ENCODE measurements at places on chromosomes 5 and 9.

- no peak for DNase-seq
These were observed 2.1 kb upstream of the ANXA1 start for GRCh38 chr9:73149371-73150067.

GRCh38 chr5:75640395-75640794, 29.1 kb downstream of the ANKDD1B start:
- no peak for DNase-seq

DNA sequence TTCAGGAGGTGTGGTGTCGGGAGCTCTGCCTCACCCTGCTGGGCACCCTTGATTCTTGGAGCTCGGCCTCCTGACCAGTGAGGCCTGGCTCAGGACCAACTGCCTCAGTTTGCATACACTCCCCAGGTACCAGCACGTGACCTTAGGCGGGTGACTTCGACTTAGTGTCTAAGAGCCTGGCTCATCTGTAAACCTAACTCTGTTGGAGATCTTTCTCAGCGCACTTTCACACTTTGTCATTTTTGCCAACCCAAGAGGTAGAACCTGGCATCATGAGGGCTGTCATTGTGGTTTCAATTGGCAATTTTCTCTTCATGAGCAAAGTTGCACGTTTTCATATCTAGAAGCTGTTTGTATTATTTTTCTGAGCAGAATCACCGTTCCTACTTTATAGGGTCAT, 13.4 kb upstream of the WNK2 start:
- DNase-seq: no peak

DNA sequence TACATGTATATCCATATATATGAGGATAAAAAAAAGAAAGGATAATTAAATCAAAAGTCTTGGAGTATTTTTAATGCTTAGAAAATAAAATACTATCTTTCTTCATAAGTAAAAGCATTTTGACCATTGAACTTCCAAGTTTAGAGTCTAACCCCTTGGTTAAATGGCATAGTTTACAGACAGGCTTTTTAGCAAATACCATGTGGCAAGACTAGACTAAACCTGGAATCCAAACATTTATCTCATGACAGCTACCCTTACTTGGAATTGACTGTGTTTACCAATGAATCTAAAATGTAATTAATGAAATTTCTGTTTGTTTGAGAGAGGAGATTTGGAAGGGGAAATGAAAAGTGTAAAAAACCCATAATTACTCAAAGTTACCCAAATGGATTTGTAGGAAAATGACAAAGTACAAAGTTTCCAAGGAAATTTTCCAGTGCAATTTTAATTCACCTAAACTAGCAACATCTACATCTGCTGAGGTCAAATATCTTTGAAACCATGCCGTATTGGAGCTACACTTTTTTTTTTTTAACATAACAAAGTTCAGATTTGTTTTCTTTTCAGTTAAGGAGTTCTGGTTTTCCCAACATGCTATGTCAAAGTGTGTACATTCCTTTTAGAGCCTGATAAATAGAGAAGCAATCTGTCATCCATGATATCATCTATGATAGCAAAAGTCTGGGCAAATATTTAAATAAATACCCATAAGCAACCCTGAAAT, 272.1 kb upstream of the DAB2 start:
- DNase-seq: no peak

DNA sequence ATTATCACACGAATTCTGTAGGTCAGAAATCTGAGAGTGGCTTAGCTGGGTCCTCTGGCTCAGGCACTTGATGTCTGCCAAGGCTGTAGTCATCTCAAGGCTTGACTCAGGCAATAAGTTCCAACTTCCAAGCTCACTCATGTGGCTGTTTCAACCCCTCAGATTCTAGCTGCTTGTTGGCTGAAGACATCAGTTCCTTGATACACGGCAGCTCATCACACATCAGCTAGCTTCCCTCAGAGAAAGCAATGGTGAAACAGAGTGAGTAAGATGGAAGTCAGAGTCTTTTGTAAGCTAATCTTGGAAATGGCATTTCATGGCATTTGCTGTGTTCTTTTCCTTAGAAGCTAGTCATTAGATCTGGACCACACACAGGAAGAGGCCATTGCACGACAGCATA, 204.2 kb upstream of the PTGER4 start:
- no peak for DNase-seq

DNA sequence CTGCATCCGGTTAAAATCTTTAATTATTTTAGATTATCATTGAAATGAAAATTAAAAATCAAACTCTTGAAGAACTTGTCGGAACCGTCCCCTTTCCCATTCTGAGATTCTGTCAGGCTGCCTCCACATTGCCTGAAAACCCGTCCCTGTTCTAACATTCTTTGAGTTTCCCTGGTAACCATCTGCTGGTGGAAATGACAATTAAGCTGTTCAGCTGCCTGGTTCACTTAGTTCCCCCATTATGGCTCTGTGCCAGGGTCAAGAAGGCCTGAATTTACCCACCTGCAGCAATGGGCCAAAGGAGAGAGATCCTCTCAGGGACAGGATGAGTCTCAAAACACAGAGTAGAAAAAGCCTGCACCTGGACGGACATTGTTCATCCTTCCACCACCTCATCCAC, 11.8 kb upstream of the TCOF1 start:
- no peak for DNase-seq

GRCh38 chr5:171675511-171675910, 110.1 kb upstream of the SMIM23 start:
- DNase-seq: no peak

GRCh38 chr5:139391570-139392323, 2.0 kb upstream of the MZB1 start:
- no peak for DNase-seq

DNA sequence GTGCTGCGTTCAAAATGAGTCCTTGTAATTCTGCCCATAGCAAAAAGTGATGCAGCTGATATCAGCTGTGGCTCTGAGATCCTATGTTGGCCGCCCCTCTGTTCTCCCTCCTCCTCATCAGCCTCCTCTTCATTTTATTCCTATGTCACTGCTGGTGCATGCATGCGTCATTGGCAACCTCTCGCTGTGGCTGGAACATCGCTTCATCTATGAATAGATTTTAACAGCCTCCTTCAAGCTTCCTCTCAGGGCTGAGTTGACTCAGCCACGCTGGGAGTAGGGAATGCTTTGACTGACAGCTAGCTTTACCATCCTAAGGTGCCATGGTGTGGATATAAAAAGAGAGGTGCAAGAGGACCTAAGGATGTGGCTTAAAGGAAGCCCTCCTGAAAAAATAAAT, 303.5 kb downstream of the PLK2 start:
- no peak for DNase-seq

DNA sequence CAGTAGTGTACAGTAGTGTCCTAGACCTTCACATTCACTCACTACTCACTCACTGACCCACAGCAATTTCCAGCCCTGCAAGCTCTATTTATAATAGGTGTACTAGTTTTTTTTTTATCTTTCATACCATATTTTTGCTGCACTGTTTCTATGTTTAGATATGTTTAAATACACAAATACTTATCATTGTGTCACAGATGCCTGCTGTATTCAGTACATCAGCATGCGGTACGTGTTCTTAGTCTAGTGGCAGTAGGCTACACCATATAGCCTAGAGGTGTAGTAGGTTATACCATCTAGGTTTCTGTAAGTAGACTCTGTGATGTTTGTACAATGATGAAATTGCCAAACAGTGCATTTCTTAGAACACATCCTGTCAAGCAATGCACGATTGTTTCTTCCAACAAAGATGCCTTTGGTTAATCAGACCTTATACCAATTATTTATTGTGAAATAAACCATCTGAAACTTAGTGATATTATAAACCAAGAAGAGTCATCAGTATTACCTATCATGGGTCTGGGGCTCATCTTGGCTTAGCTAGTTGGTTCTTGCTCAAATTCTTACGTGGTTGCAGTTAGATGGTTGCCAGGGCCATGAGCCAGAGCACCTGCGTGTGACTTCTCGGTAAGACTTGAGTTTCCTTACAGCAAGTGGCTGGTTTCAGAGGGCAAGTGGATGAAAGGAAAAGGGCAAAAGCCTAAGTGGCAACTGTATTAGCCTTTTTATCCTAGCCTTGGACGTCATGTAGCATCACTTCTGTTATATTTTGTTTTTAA, 41.1 kb downstream of the ERBIN start:
- no peak for DNase-seq

- no peak for DNase-seq
These were observed 653 bp downstream of the LHX3 start for GRCh38 chr9:136204145-136204805.

DNA sequence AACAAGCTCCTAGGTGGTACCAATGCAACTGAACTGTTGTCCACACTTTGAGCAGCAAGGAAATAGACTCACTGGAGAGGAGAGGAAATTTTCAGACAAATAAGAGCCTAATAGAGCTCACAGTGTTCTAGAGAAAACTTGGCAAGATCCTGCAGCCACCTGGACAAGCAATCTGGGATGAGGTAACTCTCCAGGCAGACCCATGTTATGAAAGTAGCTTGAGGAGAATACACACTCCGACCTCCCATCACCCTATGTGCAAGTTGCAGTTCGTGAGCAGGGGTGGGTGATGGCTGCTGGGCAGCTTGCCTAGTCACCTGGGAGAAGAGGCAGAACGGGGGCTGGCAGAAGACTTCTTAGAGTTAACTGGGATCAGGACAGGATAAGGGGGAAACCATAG, 102.2 kb downstream of the KLF4 start:
- DNase-seq: no peak

DNA sequence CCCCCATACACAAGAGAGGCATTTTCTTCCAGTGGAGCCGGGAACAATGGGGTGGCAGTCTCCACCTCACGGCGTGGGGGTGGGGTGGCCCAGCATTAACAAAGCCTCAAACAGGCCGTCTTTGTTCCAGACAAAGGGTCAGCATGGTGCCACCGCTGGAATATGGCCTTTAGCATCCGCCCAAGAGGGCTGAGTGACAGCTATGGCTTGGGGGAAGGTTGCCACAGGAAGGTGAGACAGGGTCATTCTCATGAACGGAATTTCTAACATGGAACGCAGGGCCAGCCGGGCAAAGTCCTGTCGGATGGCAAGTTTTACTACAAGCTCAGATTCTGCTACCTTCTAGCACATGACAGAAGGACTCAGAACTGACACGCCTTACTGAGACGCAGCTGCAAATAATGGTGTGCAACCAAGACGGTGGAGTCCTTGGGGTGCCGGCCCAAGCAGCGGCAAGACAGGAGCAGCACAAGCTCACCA, 64.0 kb downstream of the OTULIN start:
- DNase-seq: peak; percentile 21

Data from nephron progenitor cell (in vitro differentiated cells).